ENCODE measurements at places on chromosomes 7 and 10.

DNA sequence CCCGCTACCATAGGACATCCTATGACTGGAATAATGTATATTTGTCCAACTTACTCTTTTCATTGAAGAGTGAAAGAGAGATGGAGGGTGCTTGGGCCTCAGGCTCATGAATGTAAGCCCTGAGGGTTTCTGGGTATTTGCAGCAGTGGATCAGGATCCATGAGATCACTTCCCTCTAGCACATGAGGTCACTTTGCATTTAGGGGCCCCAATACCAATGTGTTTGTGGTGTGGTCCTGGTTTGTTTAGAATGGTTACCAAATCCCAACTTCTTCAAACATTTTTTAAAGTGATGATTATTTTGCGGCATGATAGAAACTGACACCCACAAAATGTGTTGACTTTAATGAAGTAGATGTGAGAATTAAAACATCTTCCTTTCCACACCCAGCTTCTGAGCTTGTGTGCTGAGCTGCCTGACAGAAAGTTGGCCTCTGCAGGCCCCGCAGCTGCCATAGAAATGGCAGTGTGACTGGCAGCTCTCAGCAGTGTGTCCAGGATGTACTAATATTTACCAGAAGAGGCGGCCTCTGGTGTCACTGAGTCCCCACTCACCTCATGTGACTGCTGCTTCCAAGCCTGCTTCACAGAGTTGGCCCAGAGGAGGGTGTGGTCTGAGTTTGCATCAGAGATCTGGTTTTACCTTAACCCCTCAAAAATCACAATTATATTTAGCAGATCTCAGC lies 447.6 kb upstream of the NPVF start:
- no peak for DNase-seq

- DNase-seq = peak; percentile 63
These were observed 44.5 kb downstream of the STARD3NL start for GRCh38 chr7:38222481-38223096.

GRCh38 chr10:3469639-3470020 lies 297.0 kb upstream of the PITRM1 start:
- DNase-seq = no peak

DNA sequence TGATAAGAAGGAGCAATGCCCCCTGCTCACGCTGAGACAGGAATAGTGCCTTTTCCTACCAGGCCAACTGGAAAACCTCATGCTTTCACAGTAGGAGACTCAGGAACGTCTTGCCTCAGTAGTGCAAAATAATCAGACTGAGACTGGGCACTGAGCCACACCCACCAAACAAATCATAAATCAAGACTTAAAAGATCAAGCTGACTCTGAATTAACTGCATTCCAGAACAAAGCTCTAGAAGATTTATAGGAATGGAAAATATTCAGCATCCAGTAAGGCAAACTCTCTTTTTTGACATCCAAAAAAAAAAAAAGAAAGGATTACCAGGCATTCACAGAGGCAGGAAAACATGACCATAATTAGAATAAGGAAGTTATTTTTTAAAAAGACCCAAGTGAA lies 30.5 kb upstream of the SLC18A3 start:
- peak; percentile 40 for DNase-seq

GRCh38 chr10:86371116-86371515 lies 4.5 kb upstream of the GRID1 start:
- no peak for DNase-seq

- DNase-seq = no peak
These were observed 967 bp downstream of the ADARB2 start for GRCh38 chr10:1736144-1736971.

- no peak for DNase-seq
These were observed 26.5 kb downstream of the ADRA2A start for GRCh38 chr10:111103196-111103840.

GRCh38 chr10:69629519-69629896 lies 539 bp upstream of the FAM241B start:
- no peak for DNase-seq

DNA sequence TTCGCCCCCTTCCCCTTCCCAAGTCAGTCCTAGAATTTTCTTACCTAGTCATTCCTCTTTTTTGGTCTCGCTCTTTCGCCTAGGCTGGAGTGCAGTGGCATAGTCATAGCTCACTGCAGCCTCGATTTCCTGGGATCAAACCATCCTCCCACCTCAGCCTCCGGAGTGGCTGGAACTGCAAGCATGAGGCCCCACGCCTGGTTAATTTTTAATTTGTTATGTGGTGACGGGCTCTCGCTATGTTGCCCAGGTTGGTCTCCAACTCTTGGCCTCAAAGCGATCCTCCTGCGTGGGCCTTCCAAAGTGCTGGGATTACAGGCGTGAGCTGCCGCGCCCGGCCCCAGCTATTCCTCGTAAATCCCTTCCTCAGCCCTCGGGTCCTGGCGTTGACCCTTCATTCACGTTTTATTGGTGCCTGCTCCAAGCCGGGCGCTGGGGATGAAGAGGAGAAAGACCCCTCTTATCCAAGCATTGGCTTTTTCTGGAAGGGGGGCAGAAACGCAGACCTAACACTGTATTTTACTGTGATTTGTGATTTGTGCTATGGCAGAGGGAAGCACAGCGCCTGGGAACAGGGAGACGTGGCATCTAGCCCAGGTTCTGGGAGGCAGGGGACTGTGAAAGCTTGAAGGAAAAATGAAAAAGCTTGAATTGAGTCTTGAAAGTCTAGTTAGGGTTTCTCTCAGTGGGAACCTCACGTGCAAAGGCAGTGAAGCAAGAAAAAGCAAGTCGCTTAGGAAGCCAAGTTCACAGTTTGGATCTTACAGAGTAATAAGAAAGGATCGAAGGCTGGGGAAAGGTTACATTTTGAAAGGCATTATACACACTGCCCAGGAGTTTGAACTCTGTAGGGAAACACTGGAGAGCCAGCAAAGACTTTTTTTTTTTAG lies 516 bp downstream of the ZNHIT1 start:
- DNase-seq = no peak

DNA sequence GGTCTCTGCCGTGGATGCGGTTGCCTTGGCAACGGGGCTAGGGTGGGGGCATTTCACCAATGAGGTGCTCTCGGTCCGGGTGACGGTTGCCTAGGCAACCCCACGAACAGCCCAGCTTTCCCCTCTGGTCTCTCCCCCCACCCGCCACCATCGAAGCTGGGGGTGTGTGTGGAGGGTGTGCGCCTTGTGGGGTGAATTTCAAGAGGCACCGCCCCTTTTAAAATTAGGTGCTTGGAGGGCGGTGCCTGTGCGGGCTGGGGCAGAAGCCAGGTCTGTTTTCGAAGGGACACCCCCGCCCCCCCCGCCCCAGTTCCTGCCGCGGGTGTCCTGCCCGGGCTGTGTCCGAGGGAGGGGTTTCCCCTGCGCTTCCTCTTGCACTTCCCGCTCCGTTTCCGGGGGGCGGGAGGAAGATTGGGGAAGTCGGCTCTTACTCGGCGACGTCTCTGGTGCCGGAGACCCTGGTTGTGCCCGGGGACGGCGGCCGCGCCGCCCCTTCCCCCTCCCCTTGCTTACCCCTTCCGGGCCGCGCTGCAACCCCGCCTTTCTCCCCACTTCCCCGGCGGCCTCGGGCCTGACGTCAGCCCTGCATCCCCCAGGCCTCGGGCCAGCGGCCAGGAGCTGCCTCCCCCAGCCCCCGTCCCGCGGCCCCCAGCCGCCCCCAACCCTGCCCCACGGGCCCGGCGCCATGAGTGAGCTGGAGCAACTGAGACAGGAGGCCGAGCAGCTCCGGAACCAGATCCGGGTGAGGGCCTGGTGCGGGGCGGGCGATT lies 2.2 kb downstream of the GNB2 start:
- DNase-seq = peak; percentile 76

- no peak for DNase-seq
These were observed 215.6 kb upstream of the LRRN3 start for GRCh38 chr7:110875346-110875745.

DNA sequence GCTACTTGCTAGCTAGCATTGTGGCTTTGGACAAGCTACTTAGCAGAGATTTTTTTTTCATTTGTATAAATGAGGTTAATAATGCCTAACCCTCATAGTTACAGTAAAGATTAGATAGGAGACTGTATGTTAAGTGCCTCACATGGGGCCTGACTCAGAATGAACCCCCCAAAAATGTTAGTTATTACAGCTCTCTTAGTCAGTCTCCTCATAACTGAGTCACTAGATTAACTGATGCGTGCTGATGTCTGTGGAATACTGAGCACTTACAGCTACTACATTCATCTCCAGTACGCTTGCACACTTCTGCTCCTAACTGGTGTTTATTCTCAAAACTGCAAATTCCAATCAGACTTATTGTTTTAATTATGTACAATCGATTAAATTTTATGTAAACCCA lies 315.3 kb downstream of the SNX13 start:
- peak; percentile 57 for DNase-seq

- no peak for DNase-seq
These were observed 69.6 kb downstream of the ASB13 start for GRCh38 chr10:5596611-5597341.

DNA sequence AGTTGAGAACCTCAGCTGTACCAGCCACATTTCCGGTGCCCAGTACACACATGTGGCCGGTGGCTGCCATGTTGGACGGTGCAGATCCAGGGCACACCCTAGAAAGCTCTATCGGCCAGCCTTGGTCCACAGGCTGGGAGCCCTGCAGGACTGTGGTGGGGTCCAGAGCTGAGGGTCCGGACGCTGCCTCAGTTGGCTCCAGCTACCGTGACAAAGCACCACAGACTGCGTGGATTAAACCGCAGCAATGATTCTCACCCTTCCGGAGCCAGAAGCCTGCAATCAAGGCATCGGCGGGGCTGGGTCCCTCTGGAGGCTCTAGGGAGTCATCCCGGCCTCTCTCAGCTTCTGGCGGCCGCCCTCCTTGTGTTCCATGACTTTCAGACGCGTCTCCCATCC lies 50.1 kb downstream of the PDGFA start:
- no peak for DNase-seq

DNA sequence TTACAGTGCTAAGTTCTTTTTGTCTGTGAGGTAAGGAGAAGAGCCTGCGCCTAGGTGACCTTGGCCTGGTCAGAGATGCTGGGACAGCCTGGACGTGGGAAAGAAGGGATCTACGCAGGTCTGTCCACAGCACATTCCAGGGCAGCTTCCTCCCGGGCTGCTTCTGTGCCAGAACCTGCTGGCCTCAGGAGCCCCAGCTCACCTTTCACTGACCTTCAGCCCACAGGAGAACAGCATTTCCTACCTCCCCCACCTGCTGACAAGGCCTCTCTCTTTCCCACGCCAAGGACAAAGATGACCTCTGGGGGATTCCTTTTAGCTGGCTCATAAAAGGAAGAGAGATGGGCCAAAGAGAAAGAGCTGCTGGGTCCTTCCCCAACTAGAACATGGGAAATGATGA lies 260.6 kb downstream of the KCNMA1 start:
- no peak for DNase-seq

DNA sequence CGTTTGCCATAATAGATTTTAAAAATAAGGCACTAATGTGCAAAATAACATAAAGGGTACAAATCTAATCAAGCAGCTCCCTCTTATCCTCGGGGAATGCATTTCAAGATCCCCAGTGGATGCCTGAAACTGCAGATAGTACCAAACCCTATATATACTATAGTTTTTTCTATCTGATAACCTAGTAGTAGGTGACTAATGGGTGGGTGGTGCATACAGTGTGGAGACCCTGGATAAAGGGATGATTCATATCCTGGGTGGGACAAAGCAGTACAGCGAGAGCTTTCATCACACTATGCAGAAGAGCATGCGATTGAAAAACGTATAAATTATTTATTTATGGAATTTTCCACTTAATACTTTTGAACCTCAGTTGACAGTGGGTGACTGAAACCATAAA lies 464.5 kb downstream of the GRID1 start:
- DNase-seq = no peak

GRCh38 chr10:74361678-74362077 lies 210.7 kb downstream of the ADK start:
- DNase-seq = no peak

Data from GM03348 (cell line).